ENCODE measurements at places on chromosomes 4 and X. TPM values are rescaled to one million over a fixed set of nuclear protein-coding genes. Genes with fewer than 3 reads are reported as not detected.
A peak's percentile ranks its signal among the peaks of the same experiment; 100 is the strongest.

- no peak for DNase-seq
- no peaks in the 10 kb centered on the region for H3K27me3 ChIP-seq
- H3K4me1 ChIP-seq: no peaks in the 10 kb centered on the region
- no peak overlapping the region for H3K27ac ChIP-seq
- H3K36me3 ChIP-seq: no peaks in the 10 kb centered on the region
Observed at GRCh38 chr4:89439533-89439932, 131.9 kb upstream of the GPRIN3 start.

Gene TTC29
- polyA plus RNA-seq: not detected

- no peaks in the 10 kb centered on the region for H3K27me3 ChIP-seq
- no peaks in the 10 kb centered on the region for H3K4me1 ChIP-seq
- no peak for DNase-seq
- no peak overlapping the region for H3K27ac ChIP-seq
Observed at GRCh38 chr4:185941461-185941860, 127.5 kb upstream of the TLR3 start.

Gene CXorf51A
- polyA plus RNA-seq: not detected

DNA sequence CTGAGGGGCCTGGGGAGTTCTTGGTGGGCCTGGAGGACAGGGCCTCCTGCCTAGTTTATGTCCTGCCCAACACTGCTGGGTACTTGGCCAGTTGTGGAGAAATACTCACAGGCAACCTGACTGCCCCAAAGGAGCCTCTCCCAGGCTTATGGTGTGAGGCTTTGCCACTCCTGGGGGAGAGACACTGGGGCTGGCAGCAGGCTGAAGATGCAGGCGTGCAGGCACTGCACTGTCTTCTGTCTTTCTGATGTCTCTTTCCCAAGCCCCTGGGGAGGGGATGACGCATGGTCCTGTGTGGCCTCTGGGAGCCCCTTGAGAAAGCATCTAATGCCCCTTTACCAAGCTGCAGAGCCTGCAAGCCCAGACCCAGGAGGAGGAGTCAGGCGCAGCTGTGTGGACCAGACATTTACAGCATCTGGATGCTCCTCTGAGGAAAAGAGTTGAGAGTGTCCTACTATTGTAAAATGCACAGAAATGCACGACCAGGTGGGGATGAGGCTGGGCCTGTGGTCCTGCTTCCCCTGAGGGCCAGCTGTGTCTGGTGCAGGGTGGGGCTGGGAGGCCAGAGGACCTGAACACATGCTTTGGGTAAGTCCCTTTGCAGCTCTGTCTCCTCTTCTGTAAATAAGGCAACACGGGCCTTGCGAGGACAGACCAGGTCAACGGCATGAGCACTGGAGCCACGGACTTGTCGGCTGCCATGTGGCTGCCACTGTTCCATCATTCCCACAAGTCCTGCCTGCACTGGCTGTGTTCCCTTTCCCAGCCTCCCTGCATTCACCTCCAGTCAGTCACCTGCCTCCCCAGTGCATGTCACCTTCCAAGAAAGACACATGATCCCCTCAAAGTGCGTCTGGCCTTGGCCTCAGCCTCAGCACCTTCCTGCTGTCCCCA is 8.4 kb downstream of the TMEM271 start:
- H3K4me3 ChIP-seq: no peak overlapping the region
- DNase-seq: no peak
- H3K36me3 ChIP-seq: no peaks in the 10 kb centered on the region
- H3K27me3 ChIP-seq: no peaks in the 10 kb centered on the region

Gene DACH2
- polyA plus RNA-seq: 0.03 TPM

DNA sequence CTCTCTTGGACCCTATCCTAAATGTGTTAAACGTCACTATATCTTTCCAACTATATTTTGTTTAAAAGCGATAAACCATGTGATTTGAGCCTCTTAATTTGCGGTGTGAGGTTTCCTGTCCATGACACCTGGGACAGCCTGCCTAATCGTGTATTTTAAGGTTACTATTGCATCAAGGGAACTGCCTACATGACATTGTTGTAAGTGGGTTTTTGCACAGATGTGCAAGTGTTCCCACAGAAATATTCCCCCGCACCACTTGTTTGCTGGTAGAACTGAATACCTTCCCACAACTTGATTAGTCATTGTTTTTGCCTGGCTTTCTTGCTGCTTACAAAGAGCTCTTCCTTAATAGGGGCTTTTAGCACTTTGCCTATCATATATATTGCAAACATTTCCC is 5.1 kb upstream of the FAM184B start:
- DNase-seq: no peak
- H3K27me3 ChIP-seq: no peaks in the 10 kb centered on the region
- H3K4me3 ChIP-seq: no peak overlapping the region
- H3K36me3 ChIP-seq: no peaks in the 10 kb centered on the region

DNA sequence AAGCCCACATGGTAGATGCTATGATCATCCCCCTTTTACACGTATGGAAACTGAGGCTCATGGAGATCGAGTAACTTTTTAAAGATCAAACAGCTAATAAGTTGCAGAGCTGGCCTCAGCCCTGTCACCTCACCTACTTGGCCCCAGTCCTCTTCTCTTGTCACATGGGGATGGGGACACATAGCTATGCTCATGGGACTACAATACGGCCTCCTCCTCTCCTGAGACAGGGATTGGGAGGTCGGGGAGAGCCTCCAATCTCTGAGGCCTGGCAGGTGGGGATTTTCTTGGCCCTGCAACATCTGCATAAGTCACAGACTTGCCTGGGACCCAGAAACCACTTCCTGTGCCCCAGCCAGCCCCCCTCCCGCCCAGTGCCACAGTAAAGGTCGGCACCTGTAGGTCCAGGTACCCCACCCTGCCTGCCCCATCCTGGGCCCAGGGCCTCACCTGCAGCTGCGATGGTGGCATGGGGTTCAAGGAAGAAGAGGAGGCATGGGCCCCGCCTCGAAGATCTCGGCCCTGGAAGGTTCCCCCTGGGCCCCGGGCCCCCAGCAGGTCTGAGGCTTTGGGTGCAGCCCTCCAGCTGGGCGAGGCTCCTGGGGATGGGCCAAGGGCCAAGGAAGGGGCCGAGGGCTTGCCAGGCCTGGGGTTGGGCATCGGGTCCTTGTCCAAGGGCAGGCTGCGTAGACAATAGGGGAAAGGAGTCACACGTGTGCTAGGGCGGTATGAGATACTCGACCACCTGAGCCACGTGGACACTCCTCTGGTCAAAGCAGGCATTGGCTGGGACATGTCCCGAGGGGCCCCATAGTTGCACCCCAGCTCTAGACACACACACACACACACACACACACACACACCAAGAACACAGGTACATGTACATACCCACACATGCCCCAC is 6.4 kb downstream of the FOXP3 start:
- no peaks in the 10 kb centered on the region for H3K27me3 ChIP-seq
- no peak overlapping the region for H3K4me3 ChIP-seq
- DNase-seq: no peak
- no peaks in the 10 kb centered on the region for H3K36me3 ChIP-seq
- no peak overlapping the region for H3K27ac ChIP-seq
- H3K4me1 ChIP-seq: no peaks in the 10 kb centered on the region

Gene TXK
- 1.1 TPM for polyA plus RNA-seq

- H3K4me3 ChIP-seq: peak overlapping the region; percentile 78
- H3K4me1 ChIP-seq: peaks cover 3% of the 10 kb centered on the region
- no peaks in the 10 kb centered on the region for H3K27me3 ChIP-seq
- DNase-seq: no peak
- no peak overlapping the region for H3K27ac ChIP-seq
Observed at GRCh38 chr4:140754918-140755773, 1.0 kb downstream of the TBC1D9 start.

DNA sequence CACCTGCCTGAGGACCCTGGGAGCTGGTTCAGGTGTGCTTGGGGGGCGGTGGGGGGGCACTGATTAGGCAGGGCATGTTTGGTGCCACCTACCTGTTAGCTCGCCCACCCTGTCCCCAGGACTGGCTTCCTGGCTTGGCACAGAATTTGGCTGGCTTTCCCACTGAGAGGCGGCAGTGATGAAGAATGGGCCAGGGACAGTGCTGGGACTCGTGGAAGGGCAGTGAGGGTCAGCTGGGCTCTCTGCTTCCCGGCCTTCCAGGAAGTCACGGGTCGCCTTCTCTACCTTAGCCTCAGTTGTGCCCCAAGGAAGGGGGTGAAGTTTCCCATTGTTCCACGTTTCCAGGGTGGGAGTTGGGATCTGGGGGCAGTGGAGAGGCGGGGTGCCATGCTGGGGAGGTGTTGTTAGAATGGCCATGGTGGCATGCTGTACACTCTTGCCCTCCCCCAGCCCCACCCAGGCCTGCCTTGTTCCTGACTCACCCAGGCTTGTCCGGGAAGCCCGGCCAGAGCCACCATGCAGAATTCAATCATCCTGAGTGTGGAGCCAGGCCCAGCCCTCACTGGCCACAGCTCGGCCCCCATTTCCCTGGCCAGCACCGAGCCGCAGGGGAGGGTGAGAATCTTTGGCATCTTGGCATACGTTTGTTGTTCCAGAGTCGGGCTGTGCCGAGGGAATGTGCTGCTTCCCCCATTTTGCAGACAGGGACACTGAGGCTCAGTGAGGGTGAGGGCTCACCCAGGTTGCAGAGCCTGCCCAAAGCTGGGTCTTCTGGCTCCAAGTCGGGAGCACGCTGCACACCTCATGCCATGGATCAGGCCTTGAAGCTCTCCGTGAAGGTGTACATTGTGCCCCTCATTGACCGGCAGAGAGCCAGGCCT is 21.9 kb upstream of the GPR78 start:
- H3K36me3 ChIP-seq: no peaks in the 10 kb centered on the region
- no peak overlapping the region for H3K27ac ChIP-seq
- DNase-seq: no peak
- no peaks in the 10 kb centered on the region for H3K4me1 ChIP-seq
- H3K27me3 ChIP-seq: no peaks in the 10 kb centered on the region

DNA sequence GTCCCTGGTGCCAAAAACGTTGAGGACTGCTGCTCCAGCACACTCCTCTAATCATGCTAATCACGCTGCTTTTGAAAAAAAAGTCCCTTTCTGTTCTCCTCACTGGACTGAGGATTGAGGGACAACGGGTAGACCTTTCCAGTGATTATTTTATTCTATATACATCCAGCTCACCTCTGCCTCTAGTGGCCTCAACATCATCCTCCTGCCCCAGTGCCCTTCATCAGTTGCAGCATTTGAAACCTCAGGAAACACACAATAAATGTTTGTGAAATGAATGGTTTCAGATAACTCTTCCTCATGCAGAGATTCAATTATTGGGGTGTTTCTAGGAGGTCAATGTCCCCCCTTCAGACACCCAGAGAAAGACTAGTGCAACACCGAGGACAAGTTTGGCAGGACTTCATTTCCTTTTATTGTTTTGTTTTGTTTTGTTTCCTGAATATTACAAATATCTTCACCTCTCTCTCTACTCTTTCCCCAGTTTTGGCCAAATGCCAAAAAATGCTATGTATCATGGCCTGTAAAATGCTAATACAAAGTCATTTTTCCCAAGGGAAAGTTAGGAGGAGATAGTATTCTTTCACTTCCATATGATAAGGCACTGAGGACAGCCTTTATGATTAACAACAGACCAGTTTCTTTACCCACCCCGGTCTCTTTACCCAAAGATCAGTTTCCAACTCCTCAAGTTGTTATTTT is 460.1 kb upstream of the SLIT2 start:
- H3K4me1 ChIP-seq: no peaks in the 10 kb centered on the region
- H3K36me3 ChIP-seq: no peaks in the 10 kb centered on the region
- DNase-seq: no peak
- H3K4me3 ChIP-seq: no peak overlapping the region
- no peak overlapping the region for H3K27ac ChIP-seq

GRCh38 chrX:129802863-129803262 is 23.1 kb downstream of the SASH3 start:
- H3K27ac ChIP-seq: no peak overlapping the region
- H3K4me3 ChIP-seq: no peak overlapping the region
- H3K4me1 ChIP-seq: no peaks in the 10 kb centered on the region
- peaks cover 2% of the 10 kb centered on the region for H3K36me3 ChIP-seq

GRCh38 chrX:148771440-148771839 is 271.0 kb downstream of the AFF2 start:
- no peak for DNase-seq
- no peaks in the 10 kb centered on the region for H3K36me3 ChIP-seq
- no peaks in the 10 kb centered on the region for H3K27me3 ChIP-seq

- no peaks in the 10 kb centered on the region for H3K4me1 ChIP-seq
- no peak overlapping the region for H3K27ac ChIP-seq
- H3K36me3 ChIP-seq: no peaks in the 10 kb centered on the region
- no peak for DNase-seq
Observed at GRCh38 chrX:148535639-148536038, 35.2 kb downstream of the AFF2 start.

DNA sequence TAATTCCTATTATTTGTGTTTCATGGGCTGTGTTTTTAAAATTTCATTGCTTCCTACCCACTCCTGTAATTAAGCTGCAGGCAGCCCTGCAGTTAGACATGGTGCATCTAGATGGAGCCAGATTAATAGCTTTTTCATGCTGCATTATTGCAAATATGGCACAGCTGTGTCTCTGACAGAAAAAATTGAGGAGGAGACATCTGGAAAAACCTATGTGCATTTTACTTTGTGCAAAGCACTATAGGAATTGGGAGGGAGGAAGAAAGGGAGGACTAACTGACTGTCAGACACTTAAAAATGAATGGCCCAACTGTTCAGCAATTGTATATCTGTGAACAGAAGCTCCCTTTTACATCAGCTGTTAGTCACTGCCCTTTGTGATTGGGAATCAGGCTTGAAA is 8.1 kb upstream of the RPGR start:
- H3K4me1 ChIP-seq: no peaks in the 10 kb centered on the region
- no peaks in the 10 kb centered on the region for H3K36me3 ChIP-seq
- no peaks in the 10 kb centered on the region for H3K27me3 ChIP-seq

- H3K27me3 ChIP-seq: no peaks in the 10 kb centered on the region
- H3K4me3 ChIP-seq: no peak overlapping the region
- no peaks in the 10 kb centered on the region for H3K36me3 ChIP-seq
- H3K27ac ChIP-seq: no peak overlapping the region
- H3K4me1 ChIP-seq: peaks cover 6% of the 10 kb centered on the region
Observed at GRCh38 chrX:71256856-71257255, 2.9 kb upstream of the ZMYM3 start.

Gene FAM50A
- 40.9 TPM for polyA plus RNA-seq

GRCh38 chrX:153953342-153953830 is 8.9 kb upstream of the RENBP start:
- peaks cover 70% of the 10 kb centered on the region for H3K36me3 ChIP-seq
- H3K27me3 ChIP-seq: no peaks in the 10 kb centered on the region
- no peaks in the 10 kb centered on the region for H3K4me1 ChIP-seq
- no peak overlapping the region for H3K4me3 ChIP-seq

DNA sequence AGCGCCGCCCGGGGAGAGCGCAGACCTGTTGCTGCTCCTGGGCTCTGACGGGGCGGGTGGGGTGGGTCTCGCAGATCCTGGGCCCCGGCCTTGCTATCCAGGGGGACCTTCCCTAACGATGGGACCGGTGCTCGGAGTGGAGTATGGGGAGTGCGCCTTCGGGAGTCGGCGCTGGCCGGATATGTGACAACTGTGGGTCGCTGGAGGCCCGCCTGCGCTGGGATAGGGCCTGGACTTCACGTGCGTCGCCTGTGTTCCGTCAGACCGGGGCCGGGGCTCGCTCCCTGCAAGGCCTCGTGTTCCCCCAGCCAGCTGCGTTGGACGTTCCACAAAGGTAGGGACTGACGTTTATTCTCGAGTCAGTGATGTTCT is 1.3 kb downstream of the TBL1X start:
- no peaks in the 10 kb centered on the region for H3K36me3 ChIP-seq
- H3K4me3 ChIP-seq: peak overlapping the region; percentile 65
- no peak for DNase-seq
- no peaks in the 10 kb centered on the region for H3K27me3 ChIP-seq

Gene VCX2
- not detected for polyA plus RNA-seq

Gene DSPP
- not detected for polyA plus RNA-seq

- DNase-seq: no peak
- H3K27ac ChIP-seq: peak overlapping the region; percentile 86
- no peaks in the 10 kb centered on the region for H3K27me3 ChIP-seq
Observed at GRCh38 chr4:184536065-184536880, 61.9 kb upstream of the IRF2 start.

Data from GM12878 (cell line).